ENCODE measurements at places on chromosomes 16 and 17. TPM values are rescaled to one million over a fixed set of nuclear protein-coding genes. Genes with fewer than 3 reads are reported as not detected.

Gene TMEM204
- 19.0 TPM for total RNA-seq

Gene BIRC5
- 2.7 TPM for total RNA-seq

Gene DRC3
- 3.0 TPM for total RNA-seq

Gene C1QTNF1
- total RNA-seq, result 98.7 TPM

Gene OR3A2
- not detected for total RNA-seq

Gene SHISA9
- total RNA-seq, result under 0.01 TPM

Gene KRT17
- 4.3 TPM for total RNA-seq

Gene TAT
- total RNA-seq, result not detected

Gene KRTAP9-8
- total RNA-seq, result not detected

Gene CRHR1
- total RNA-seq, result not detected

Gene ZNF785
- total RNA-seq, result 6.8 TPM

Gene MYL4
- 0.08 TPM for total RNA-seq

Gene CCDC78
- total RNA-seq, result 0.98 TPM

Gene FMNL1
- total RNA-seq, result not detected

Gene SHISA6
- total RNA-seq, result not detected

Gene ABCC11
- not detected for total RNA-seq

Gene MAP3K3
- 27.4 TPM for total RNA-seq

Gene ADORA2B
- total RNA-seq, result 108 TPM

Gene OR1F1
- total RNA-seq, result not detected

Gene PDILT
- not detected for total RNA-seq

Gene COG8
- total RNA-seq, result 22.9 TPM

Gene KRTAP2-1
- not detected for total RNA-seq

Gene NUBP1
- 20.1 TPM for total RNA-seq

Gene TIMP2
- total RNA-seq, result 102 TPM

Gene NKD1
- total RNA-seq, result under 0.01 TPM

Gene ORAI3
- total RNA-seq, result 21.3 TPM

Gene TEDC2
- under 0.01 TPM for total RNA-seq

Gene MYH3
- 0.30 TPM for total RNA-seq

Gene C17orf100
- total RNA-seq, result under 0.01 TPM

Gene CD300A
- not detected for total RNA-seq

Gene CACNG4
- not detected for total RNA-seq

Gene NEUROD2
- not detected for total RNA-seq

Gene SLC6A2
- total RNA-seq, result not detected

Gene NPIPB9
- total RNA-seq, result 0.35 TPM

Gene MYOCD
- total RNA-seq, result 1.2 TPM

Gene ERBB2
- total RNA-seq, result 34.5 TPM

Gene HSPB9
- not detected for total RNA-seq

Gene OR1A1
- total RNA-seq, result not detected

Gene PRSS27
- 0.23 TPM for total RNA-seq

Gene OR4D1
- total RNA-seq, result not detected

Gene FBXL16
- total RNA-seq, result 0.08 TPM

Gene GDPD3
- total RNA-seq, result 4.4 TPM

Gene PPP1R27
- total RNA-seq, result 0.15 TPM

Gene TEX19
- not detected for total RNA-seq

Gene TBC1D3B
- 1.8 TPM for total RNA-seq

Gene SDR42E2
- 0.08 TPM for total RNA-seq

Gene LGALS9B
- total RNA-seq, result not detected

Gene TMEM238L
- total RNA-seq, result not detected

Gene IRF8
- total RNA-seq, result not detected

Gene HAGHL
- 11.2 TPM for total RNA-seq

Gene PDIA2
- total RNA-seq, result 0.23 TPM

All from smooth muscle cell of the coronary artery (primary cell).